Hematopoietic multipotent progenitor cell treated with erythropoietin and hydrocortisone succinate and interleukin-3 and kit ligand, for 4 days (in vitro differentiated cells): ENCODE measurements at places on chromosomes 3 and 15.

- peak; percentile 85 for DNase-seq
Measured at GRCh38 chr3:8301977-8302735, 199.5 kb upstream of the LMCD1 start.

DNA sequence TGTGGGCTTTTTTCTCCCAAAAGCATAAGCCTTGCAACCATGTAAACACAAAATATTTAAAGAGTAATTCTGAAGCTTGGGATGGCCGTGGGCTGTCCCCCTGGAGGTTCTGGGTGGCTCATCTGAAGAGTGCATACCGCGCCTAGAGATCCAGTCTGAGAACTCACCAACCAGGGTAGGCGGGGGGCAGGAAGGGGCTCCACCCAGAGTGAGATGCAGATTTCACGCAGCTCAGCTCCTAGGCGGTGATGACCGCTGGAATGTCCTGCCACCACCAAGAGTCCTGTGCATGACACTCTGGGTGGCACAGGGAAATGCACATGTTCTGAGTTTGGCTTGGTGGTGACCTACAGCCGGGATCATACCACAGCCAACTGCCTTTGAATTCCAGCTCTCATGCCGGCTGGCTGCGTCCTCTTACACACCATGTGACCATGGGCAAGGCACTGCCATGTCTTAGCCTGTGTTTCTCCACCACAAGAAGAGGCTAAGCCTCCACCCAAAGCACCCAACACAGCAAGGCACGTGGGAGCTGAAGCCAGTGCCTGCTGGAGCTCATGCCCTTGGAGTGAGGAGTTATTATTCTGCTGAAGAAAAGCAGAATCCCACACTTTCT, 125.1 kb upstream of the IQSEC1 start:
- no peak for DNase-seq

- peak; percentile 65 for DNase-seq
Measured at GRCh38 chr3:128493570-128494366, 767 bp upstream of the GATA2 start.

GRCh38 chr3:194019398-194020165, 116.4 kb upstream of the HES1 start:
- DNase-seq, result no peak

- peak; percentile 62 for DNase-seq
Measured at GRCh38 chr3:194058189-194058571, 77.8 kb upstream of the HES1 start.

- no peak for DNase-seq
Measured at GRCh38 chr15:67937153-67937761, 97.4 kb upstream of the RNU6-1 start.

GRCh38 chr3:55194376-55194775, 266.5 kb upstream of the LRTM1 start:
- DNase-seq, result no peak

DNA sequence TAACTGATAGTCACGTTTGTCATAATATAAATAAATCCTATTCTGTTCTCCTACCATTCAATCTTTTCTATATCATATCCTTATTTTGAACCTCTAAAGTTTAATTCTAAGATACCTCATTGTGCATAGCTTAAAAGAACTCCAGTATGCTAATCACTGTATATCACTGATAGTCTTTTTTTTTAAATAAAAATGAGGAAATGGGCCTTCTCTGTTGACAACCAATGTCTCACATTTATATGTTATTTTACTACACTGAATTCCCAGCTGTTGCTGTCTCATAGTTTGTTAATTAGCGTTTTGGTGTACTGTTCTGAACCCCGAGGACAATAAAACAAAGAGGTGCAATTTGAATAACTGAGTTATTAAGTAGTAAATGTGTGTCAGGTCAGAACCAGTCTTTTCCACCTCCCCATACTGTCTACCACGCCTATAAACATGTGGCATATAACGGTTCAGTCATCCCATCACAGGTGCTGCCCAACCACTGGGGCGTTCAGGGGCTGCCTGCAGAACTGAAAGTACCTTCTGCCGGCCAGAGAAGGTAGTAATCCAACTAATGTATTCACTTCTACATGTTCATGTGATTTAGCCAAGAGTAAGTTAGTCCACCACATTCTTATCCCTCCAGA, 14.9 kb downstream of the CBLB start:
- no peak for DNase-seq
